ENCODE measurements at places on chromosomes 11 and 22.
A peak's percentile ranks its signal among the peaks of the same experiment; 100 is the strongest.

- DNase-seq: no peak
These were observed 282.9 kb downstream of the LUZP2 start for GRCh38 chr11:24779791-24780190.

DNA sequence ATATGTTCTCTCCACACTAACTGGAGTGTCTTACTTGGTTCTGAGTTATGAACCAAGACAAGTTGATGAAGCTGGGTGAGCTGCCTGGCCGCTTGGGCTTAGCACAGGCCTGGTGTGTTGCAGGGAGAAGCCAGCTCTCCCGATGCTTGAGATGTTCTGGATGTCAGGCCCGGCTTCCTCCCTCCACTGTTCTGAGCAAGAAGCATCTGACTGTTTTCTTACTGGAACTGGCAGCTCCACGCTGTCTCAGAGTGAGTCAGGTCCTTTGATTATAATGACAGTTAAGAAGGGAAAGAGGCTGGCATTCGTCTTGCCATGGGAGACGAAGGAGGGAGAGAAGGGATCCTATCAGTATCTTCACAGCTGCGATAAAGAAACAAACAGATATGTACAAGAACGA is 46.5 kb upstream of the CRTAM start:
- DNase-seq: peak; percentile 75

- no peak for DNase-seq
These were observed 1.8 kb downstream of the ZNF280B start for GRCh38 chr22:22506736-22507135.

DNA sequence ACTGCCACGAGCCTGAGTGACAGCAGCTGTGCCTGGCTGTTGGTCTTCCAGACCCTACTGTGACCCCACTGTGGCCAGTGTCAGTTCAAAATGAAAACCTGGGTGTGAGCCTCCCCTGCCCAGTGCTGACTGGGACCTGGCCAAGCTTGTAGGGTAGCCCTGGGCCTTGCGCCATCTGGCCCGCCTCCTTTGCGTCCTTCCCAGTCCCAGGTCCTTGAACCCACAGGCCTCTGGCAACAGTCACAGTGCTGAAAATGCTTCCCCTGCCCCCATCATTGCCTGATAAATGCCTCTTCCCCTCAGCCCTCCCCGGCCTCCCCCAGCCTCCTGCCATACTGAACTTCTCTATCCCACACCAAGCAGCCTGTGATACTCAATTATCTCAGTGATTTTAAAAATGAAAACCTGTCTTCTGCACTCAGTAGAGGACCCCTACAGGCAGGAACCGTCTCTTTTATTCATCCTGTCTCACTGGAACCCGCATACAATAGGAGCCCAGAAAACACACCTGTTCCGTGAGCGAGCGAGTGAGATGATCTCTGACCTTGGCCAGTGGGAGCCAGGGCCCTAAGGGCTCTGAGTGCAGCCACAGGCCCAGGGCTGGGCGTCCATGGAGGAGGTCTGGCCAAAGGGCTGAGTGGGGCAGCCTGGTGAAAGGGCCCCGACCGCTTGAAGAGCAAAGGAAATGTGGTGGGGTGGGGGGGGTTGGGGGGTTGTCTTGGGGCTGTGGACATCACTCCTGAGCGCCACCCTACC is 49.7 kb upstream of the TTLL12 start:
- DNase-seq: no peak
